Urinary bladder (tissue), 4 donors: ENCODE measurements at places on chromosomes 4 and X. TPM values are rescaled to one million over a fixed set of nuclear protein-coding genes. Genes with fewer than 3 reads are reported as not detected.

Gene TLR2
- 10.4 TPM for polyA plus RNA-seq

Gene MAP9
- 5.7 TPM for polyA plus RNA-seq

Gene DOK7
- polyA plus RNA-seq = 0.96 TPM

Gene ABLIM2
- polyA plus RNA-seq = 5.9 TPM

Gene TMEM35A
- 23.2 TPM for polyA plus RNA-seq

Gene NLGN3
- polyA plus RNA-seq = 1.8 TPM

Gene UGT2B15
- 0.08 TPM for polyA plus RNA-seq

Gene SRD5A3
- 6.1 TPM for polyA plus RNA-seq

Gene PLS3
- 74.4 TPM for polyA plus RNA-seq

Gene CLDN34
- not detected for polyA plus RNA-seq

Gene CXorf49
- not detected for polyA plus RNA-seq

Gene ARHGAP36
- 0.11 TPM for polyA plus RNA-seq

Gene ANXA10
- 2.1 TPM for polyA plus RNA-seq

Gene ADH1C
- 10.8 TPM for polyA plus RNA-seq

Gene HTN1
- polyA plus RNA-seq = not detected

Gene DCHS2
- polyA plus RNA-seq = 1.2 TPM

Gene GPC4
- polyA plus RNA-seq = 18.3 TPM

Gene KLHL13
- polyA plus RNA-seq = 21.5 TPM

Gene AKAP4
- polyA plus RNA-seq = not detected
